Activated CD4-positive, CD25-positive, alpha-beta regulatory T cell (primary cell): ENCODE measurements at places on chromosomes 6 and 20.

GRCh38 chr6:166664135-166664534 lies 37.1 kb upstream of the RPS6KA2 start:
- no peak for DNase-seq

GRCh38 chr6:36908747-36909146 lies 23.0 kb downstream of the C6orf89 start:
- DNase-seq = no peak

GRCh38 chr20:47956268-47956995 lies 171.2 kb upstream of the SULF2 start:
- DNase-seq = no peak

GRCh38 chr6:83413068-83413467 lies 17.8 kb downstream of the ME1 start:
- DNase-seq = no peak

GRCh38 chr6:159196430-159196975 lies 27.3 kb downstream of the FNDC1 start:
- no peak for DNase-seq

DNA sequence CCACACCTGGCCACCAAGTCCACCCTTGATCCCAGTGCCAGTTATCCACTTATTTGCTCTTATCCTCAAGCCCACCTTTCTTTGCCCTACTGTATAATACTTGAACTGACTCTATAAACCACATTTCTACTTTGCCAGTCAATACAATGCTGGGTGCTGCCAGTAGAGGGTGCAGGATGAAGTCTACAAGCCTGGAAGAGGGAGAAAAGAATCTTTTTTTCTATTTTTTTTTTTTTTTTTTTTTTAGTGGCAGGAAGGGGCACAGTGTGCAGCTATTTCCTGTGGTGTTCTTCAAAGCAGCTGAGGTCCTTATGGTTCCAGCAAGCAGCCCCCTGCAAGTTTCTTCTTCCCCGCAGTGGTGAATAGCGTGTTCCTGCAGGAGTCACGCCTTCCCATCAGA lies 22.2 kb upstream of the GABRR1 start:
- DNase-seq = no peak

GRCh38 chr6:75349262-75349984 lies 64.8 kb upstream of the TMEM30A start:
- no peak for DNase-seq

- no peak for DNase-seq
These were observed 128.8 kb downstream of the CDH26 start for GRCh38 chr20:60086821-60087562.

- DNase-seq = no peak
These were observed 23.9 kb upstream of the AHI1 start for GRCh38 chr6:135521431-135521830.

DNA sequence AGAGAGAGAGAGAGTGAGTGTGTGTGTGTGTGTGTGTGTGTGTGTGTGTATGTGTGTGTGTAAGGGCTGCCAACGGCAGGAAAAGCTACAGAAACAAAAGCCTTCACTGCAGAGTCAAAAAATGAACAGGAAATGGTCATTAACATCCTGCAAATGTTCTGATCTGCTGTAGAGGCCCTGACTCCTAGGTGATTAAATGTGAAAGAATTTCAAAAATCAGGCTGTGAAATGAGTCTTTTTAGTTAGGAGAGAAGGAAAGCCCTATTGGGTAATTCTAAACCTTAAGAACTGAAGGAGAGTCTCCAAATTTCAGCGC lies 166.5 kb upstream of the MYLIP start:
- no peak for DNase-seq

DNA sequence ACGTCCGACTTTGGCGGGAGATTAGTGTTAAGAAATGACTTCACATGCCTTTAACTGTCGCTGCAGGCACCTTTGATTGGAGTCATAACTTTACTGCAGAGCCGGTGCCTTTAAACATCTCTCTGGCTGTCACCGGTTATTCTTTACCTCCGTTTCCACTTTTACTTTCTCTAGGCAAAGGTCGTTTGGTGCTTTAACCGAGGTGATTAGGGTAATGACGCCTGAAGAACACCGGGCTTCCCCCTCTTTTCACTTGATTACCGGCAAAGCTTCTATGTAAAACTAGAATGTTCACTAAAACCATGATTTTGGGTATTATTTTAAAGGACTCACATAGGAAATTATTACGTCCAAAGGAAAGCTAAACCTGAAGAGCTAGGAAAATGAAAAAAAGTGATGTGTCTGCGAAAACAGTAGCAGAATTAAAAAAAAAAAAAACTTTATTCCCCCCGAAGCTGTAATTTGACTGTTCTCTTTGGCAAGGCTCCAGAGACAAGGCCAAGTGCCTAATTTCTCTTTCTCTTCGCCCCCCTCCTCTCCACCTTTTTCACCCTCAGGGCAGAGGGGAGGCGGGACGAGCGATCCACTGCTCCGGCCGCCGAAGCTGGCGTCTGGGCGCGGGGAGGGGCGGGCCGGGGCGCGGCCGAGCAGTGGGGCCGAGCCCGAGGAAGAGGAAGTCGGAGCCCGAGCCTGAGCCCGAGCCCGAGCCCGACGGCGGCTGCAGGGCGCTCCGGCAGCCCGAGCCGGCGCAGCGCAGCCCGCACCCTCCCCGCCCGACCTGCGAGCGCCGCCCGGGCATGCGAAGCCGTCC lies at the start of gene PLEKHG1:
TSS of gene PLEKHG1 (plus strand) at position 687 of the 811 bp plus-strand sequence. CDS start 133,797 bp downstream, outside the sequence.
- peak; percentile 23 for DNase-seq

DNA sequence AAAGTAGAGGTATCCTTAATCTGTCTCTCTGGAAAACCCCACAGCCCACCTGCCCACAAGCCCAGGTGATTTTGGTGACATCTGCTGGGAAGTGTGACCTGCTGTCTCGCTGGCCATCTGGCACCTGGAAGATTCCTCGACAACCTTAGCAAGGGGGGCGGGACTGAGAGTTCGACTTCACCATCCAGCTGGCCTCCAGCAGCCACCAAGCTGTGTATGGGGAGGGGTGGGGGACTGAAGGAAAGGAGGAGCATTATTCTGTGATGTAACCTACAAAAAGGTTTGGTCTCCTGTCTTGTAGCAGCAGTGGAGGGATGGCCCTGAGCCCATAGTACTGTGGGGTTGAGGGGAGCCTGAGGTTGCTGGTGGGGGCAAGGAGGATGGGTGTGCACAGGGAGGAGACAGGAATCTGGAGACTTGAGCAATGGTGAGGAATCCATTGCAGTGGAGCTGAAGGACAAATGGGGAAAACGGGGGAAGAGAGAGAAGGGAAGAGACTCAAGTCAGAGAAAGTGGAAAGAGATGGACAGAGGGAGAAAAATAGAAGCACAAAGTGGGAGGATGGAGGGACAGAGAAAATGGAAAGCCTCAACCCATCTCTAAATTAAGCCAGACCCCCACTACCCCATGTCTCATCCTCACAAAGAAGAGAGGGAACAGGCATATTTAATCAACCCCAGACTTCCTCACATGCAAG lies 4.0 kb downstream of the LY6G6F start:
- DNase-seq = no peak

DNA sequence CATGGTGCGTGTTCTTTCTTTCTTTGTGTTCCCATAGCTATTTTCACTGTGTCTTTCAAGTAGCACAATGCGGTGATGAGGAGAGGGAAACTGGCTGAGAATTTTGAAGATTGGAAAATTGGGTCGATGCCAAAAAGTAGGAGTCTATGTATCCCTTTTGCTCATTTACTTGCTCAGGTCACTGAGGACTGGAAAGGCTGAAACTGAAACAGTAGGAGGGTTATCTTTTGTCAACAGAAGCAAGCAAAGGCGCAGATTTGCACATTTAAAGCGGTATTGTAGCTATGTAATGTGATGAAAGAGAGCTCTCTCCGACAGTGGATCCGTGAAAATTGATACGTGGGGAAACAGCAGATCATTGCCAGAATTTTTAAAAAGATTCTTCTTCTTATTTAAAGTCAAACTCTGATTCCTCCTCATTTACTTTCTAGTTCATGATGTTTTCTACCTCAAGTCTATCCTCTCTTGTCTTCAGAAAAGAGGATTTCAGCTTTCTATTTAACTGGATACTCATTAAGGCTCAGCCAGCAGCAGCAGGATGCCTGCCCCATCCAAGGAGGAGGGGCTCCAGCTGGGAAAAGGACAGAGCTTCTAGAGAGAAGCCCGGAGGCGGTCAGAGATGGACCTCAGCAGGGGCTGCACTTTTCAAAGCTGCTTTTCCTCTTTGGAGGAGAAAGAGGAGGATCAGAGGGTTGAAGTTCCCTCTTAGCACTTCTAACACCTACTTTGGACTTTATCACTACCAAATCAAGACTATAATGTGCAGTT lies 15.9 kb upstream of the FYN start:
- DNase-seq = no peak

- DNase-seq = no peak
These were observed 54.2 kb downstream of the MRPL14 start for GRCh38 chr6:44072959-44073611.

DNA sequence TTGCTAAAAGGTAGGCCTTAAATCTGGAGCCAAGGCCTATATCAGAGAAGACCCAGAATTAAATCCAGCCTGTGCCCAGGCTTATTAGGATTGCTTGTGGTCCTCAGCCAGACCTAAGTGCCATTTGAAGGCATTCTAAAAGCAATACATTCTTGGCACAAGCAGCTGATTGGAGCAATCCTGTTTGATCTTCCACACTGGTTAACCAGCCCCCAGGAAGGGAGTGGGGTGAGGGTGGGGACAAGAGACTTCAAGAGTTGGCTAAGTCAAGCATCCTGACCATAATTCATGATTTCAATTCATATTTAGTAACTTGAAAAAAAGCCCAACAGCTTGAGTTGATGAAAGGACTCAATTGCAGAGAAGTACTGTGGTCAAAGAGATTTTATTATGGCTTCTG lies 128.9 kb downstream of the KIF13A start:
- DNase-seq = no peak

GRCh38 chr6:160057080-160057479 lies 64.5 kb upstream of the SLC22A1 start:
- DNase-seq = no peak

- DNase-seq = no peak
These were observed 5.1 kb downstream of the BTN2A2 start for GRCh38 chr6:26388014-26388413.

DNA sequence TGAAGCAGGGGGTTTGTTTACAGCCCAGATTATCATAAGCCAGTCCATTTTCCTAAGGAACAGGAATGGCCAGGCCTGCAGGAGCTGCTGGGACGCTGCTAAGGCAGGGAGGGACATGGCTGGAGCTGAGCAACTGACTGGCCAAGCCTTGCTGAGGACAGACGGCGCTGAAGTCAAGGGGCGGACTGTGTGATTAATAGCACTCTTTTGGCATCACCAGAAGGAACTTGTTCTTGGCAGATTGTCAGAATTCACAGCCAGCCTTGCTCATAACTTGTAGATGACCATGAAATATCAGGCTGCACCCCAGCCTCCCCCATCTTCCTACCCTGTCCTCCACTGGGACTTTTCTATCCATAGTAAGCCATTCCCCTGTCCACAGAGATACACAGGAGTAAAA lies 218.8 kb upstream of the RNF24 start:
- DNase-seq = no peak

GRCh38 chr6:18515767-18516166 lies 128.6 kb downstream of the RNF144B start:
- DNase-seq = no peak

GRCh38 chr6:157861814-157862213 lies 38.8 kb downstream of the SNX9 start:
- no peak for DNase-seq

DNA sequence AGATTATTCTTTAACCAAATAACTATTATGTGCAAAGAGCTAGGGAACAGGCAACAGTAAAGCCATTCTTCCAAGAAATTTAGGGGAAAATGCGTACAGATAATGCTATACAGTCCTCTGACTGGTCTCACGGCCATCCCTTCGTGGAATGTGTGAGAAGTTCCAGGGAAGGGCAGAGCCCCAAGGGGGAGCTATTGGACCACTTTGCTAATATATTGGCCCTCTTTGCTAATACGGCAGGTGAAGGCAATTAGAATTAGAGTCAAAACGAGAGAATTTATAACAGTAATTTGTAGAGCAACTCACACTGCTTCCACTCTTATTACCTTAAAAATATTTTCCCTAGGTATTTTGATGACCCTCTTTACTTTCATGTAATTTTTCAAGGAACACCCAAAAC lies 140.4 kb downstream of the IMPG1 start:
- no peak for DNase-seq

- no peak for DNase-seq
These were observed 11.7 kb downstream of the ARFGEF2 start for GRCh38 chr20:48933017-48933766.

DNA sequence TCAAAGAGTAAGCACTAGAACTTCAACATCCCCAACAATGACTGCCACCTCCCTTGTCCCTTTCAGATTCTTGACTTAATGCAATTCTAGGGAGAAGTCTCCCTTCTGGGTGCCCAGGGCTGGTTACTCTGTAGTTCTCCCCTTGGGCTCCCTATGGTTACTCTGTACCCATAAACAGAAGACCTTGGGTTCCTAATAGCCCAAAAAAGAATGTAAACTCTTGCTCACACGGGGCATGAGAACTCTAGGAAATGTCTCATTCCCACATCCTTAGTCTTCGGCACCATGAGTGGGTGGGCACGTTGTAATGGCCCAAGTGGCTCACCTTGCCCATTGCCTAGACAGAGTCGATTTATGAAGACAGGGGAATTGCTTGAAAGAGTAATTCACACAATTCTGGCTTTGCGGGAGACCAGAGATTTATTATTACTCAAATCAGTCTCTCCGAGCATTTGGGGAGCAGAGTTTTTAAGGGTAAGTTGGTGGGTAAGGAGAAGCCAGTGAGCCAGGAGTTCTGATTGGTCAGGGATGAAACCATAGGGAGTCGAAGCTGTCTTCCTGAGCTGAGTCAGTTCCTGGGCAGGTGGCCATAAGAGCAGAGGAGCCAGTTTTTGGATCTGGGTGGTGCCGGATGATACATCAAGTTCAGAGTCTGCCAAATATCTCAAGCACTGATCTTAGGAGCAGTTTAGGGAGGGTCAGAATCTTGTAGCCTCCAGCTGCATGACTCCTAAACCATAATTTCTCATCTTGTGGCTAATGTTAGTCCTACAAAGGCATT lies 61.2 kb upstream of the SIRPG start:
- DNase-seq = no peak

DNA sequence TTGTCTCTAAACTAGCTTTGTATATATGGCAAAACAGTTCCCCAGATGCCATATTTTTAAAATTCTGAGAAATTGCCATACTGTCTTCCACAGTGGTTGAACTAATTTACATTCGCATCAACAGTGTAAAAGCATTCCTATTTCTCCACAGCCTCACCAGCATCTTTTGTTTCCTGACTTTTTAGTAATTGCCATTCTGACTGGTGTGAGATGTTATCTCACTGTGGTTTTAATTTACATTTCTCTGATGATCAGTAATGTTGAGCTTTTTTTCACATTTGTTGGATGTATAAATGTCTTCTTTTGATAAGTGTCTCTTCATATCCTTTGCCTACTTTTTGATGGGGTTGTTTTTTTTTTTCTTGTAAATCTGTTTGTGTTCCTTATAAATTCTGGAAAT lies 1222.7 kb upstream of the CITED2 start:
- no peak for DNase-seq

DNA sequence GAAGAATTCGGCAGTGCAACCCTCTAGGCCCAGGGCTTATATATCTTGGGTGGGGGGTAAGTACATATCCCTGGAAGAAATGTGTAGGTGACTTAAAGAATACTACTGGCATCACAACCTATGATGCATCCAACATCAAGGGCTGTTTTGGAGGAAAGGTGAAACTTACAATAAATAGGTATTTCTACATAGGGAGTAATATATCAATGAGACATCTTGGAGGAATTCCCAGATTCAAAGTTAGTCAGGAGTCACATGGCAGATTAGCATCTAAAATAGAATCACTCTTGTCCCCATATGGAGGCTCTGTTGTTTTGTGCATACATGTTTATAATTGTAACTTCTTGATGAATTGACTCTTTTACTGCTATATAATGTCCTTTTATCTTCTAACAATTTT lies 375.5 kb downstream of the PAX1 start:
- no peak for DNase-seq
